ENCODE measurements at places on chromosomes 16 and 17. TPM values are rescaled to one million over a fixed set of nuclear protein-coding genes. Genes with fewer than 3 reads are reported as not detected.

The CIBAR2 gene
- total RNA-seq = not detected

DNA sequence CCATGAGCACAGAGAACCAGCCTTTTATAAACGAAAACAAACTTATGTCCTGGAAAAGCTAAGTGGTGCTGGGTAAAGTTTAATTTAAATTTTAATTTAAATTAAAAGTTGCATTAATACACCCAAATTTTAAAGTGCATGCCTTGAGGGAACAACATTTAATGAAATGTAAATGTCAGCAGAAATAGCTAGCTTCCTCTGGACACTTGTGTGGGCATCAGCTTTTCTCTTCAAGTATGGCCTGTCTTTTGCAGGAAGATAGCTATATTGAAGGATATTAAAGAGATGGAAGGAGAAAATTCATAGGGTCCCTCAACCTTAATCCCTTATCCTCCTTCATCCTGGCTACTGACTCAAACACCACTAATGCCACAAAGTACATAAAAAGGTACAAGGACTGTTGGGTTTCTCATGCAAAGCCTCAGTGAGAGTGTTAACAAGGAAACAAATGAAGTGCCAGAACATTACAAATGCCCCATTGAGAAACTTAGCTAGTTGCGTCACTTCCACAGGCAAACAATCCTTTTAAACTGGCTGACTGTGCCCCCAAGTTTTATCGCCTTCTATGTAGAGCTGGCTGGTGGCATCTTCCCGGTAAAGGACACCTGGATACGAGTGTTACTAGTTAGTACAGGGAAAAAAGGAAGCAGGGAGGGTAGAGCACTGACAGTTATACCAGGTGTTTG lies 14.1 kb downstream of the PHF12 start:
- DNase-seq = no peak

DNA sequence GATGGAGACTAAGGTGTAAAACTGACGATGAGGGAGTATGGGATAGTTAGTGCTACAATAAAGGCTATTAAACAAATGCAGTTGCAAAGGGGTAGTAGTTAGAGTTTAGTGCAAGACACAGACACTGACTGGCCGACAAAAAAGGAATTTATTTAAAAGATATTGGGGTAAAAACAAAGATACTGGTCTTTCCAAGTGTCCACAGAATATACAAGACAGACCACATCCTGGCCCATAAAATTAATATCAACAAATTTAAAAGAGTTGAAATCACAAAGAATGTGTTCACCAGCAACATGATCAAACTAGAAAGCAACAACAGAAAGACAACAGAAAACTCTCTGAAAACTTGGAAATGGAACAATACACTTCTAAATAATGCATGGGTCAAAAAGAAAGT lies 54.7 kb downstream of the CFDP1 start:
- no peak for DNase-seq

GRCh38 chr16:83418565-83418964 lies 389.2 kb upstream of the HSBP1 start:
- no peak for DNase-seq

The TEX19 gene
- total RNA-seq = not detected

DNA sequence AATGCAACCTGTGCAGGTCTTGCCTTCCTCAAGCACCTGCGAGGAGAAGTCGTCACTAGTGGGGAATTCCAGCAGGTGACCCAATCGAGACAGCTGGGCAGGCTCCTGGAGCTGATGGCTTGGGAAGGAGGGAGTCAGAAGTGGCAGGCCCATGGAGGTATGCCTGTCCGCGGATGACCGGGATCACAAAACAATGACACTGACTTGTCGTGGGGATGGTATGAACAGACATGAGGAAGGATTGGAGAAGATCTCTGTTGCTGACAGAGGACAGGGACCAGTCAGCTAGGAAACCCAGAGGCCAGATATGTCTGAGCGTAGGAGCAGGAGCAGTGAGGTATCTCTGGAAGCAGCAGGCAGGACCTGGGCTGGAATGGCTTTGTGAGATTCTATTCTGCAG lies 233.3 kb downstream of the SOX9 start:
- DNase-seq = no peak

- no peak for DNase-seq
Observed at GRCh38 chr17:77027271-77027889, 113.4 kb upstream of the SEC14L1 start.

The GPS2 gene
- 52.3 TPM for total RNA-seq

GRCh38 chr17:49491192-49491769 lies 3.8 kb upstream of the NGFR start:
- no peak for DNase-seq

- DNase-seq = no peak
Observed at GRCh38 chr16:2154533-2155090, 970 bp upstream of the TRAF7 start.

GRCh38 chr17:13374203-13375143 lies 227.3 kb downstream of the HS3ST3A1 start:
- no peak for DNase-seq

DNA sequence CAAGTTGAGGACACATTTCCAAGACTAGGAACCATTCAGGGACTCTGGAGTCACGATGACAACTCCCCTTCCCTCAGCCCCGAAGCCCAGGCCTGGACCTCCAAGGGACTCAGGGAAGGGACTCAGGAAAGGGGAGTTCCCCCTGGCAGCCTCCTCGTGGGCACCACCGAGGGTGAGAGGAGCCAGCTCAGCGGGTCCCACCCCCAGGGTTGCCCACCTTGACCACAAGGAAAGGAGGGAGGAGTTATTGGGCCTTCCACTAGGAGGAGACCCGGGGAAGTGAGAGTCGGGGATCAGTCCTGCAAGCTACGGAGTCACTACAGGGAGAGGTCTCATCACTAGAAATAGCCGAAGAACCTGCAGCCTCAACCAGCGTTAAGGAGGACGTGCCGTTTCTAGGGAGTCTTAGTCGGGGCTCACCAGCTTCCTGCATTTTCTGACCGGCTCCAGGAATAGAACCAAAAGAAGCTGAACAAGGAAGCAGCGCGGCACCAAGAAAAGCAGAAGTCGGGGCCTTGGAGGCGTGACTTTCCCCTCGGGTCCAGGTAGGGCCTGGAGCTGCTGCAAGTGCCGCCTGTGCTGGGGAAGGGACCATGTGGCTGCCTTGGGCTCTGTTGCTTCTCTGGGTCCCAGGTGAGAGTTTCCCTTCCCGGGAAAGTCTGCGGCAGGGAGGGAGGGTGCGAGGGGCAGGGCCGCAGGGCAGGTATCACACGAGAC lies at the start of gene CD300A:
CD300A (plus strand) TSS at position 524 of the 717 bp plus-strand sequence; CDS start at position 594, 70 bp downstream.
- no peak for DNase-seq

The KCTD19 gene
- total RNA-seq = 0.62 TPM

DNA sequence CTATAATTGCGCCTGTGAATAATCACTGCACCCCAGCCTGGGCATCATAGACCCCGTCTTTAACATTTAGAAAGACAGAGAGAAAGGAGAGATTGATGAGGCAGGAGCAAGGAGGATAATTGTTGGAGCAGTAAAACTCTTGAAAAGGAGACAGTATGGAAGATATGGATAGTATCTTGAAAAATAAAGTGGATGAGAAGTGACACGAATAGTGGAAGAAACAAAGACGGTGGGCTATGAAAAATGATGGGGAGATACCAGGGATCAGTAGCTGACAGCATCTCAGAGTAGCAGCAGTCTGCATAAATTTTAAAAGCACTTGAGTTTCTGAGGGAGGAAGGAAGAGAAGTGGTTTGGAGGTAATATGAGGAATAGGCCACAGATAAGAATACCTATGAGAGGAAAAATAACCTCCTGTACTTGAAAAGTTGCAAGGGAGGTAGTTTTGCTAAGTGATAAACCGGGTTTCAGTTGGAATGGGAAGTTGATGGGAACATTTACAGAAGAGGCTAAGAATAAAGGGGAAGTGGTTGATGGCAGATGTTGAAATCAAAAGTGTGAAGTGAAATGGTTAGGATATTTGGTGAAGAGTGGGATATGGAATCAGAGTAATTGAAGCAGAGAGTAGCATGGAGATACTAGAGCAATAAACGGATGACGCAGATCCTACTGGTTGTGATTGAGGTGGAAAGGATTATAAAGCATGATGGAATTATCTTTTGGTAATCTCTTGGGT lies 1.8 kb upstream of the PPM1D start:
- DNase-seq = no peak

The MAPT gene
- total RNA-seq = 0.64 TPM

DNA sequence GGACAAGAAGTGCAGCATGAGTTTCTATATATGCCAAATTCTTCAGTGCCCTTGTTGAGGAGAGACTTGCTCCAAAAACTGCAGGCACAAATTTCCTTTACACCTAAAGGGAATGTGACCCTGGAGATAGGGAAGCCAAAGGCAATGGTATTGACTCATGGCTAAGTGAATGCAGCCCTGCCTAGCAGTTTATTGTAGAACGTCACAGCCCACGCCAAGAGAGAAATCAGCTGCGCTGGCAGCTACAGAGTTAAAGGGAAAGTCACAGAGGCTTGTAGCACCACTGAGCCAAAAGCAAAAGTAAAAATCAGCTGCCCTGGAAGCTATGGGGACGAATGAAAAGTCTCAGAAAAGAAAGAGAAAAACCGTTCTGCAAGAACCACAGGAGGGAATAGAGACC lies 10.1 kb downstream of the POLR3K start:
- no peak for DNase-seq

The ZACN gene
- total RNA-seq = 2.7 TPM

GRCh38 chr16:8675183-8676159 lies 1.1 kb downstream of the ABAT start:
- DNase-seq = peak; percentile 30

GRCh38 chr16:86466696-86467406 lies 43.5 kb upstream of the FOXF1 start:
- no peak for DNase-seq

- no peak for DNase-seq
Observed at GRCh38 chr17:80060644-80061043, 24.2 kb downstream of the CCDC40 start.

The FAHD1 gene
- 20.2 TPM for total RNA-seq

The PSMD3 gene
- 191 TPM for total RNA-seq

GRCh38 chr16:67326472-67327309 lies at the start of the genes KCTD19 and LRRC36:
Gene KCTD19, minus strand, starts transcription at chr16:67326741. Its CDS starts 34 bp downstream, at chr16:67326707.
Gene LRRC36, plus strand, starts transcription at chr16:67326815. Its CDS starts 48 bp downstream, at chr16:67326863.
- peak; percentile 34 for DNase-seq

The CD19 gene
- not detected for total RNA-seq

The CA7 gene
- total RNA-seq = 0.39 TPM

The CCL14 gene
- total RNA-seq = not detected

DNA sequence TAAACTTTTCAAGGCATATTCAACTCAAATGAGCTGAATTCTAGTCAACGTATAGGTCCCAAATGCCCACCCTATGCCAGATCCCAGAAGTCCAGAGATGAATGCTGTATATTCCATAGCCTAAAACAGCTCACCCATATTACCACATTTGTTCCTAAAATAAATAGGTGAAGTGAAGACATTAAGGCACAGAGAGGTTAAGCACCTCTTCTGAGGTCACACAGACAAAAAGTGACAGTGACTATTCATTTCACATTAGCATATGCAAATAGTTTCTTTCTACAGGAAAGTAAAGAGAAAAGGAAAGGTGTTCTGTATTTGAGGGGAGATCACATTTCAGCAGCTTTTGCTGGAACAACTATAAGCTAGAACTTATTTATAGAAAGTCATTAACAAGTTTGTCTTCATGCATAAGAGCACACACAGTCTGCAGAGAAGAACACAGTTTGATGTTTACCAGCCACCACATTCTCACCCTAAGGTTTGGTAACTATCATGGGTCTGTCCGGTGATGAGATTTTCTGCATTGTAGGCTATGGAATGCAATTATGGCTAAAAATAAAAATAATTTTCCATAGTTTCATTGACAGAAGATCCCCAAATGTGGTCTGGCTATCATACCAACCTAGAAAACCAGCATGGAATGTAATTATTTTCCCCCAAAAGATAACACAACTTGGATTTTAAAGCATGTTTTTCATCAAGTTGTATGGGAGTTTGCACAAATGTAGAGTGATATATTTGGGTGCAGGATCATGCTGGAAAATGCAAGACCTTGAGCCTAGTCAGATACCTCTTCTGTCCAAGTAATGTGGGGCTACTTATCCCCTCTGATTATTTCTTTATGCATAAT lies 402.1 kb downstream of the UTP18 start:
- DNase-seq = no peak

GRCh38 chr17:1727258-1727789 lies 2.8 kb downstream of the WDR81 start:
- DNase-seq = no peak

GRCh38 chr16:28845293-28845692 lies 855 bp downstream of the TUFM start:
- DNase-seq = peak; percentile 25

DNA sequence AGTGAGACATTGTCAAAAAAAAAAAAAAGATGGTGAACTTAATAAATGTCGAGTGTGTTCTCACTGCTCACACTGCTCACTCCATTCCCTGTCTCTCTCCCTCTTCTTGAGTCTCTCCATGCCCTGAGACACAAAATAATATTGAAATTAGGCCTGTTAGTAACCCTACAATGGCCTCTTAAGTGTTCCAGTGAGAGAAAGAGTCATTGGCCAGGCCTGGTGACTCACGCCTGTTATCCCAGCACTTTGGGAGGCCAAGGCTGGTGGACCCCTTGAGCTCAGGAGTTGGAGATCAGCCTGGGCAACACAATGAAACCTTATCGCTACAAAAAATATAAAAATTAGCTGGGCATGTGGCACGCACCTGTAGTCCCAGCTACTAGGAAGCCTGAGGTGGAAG lies 16.2 kb upstream of the CSF3 start:
- no peak for DNase-seq

GRCh38 chr16:86619239-86619794 lies 41.0 kb downstream of the FOXL1 start:
- no peak for DNase-seq

The TBC1D3 gene
- total RNA-seq = not detected

DNA sequence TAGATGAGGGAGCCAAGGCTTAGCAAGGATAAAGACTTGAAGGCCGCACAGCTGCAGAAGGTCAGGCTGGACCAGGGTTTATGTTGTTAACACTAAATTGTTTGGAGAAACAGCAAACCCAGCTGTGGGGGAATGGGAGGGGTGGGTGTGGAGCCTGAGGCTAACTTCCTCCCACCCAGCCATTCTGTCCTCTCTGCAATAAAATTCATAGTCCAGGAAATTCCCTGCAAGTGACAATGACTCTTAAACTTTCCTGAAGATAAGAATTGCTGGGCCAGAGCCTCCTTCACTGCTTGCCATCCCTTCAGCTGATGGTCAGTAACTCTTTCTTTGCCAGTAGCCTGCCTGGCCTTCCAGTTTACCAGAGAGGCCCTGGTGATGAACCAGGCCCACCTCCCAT lies 19.4 kb upstream of the ATP5MC1 start:
- no peak for DNase-seq

The ICAM2 gene
- total RNA-seq = 58.3 TPM

All from activated T-helper 1 cell treated with anti-CD3 and anti-CD28 coated beads, Interleukin-12 subunit alpha, Interleukin-12 subunit beta, Interleukin-2, Interleukin-4 antibody, amounts not matched to agents 30 ng/mL and 10 ng/mL and 1 ng/mL, durations not matched to agents 14 hours and 24 hours and 36 hours (primary cell).